ENCODE measurements at places on chromosomes 6 and 20. TPM values are rescaled to one million over a fixed set of nuclear protein-coding genes. Genes with fewer than 3 reads are reported as not detected.

The HM13 gene
- 91.1 TPM for total RNA-seq

The IPCEF1 gene
- total RNA-seq = 0.32 TPM

The IL17A gene
- not detected for total RNA-seq

The OPRM1 gene
- not detected for total RNA-seq

The RNF217 gene
- total RNA-seq = 25.5 TPM

The STAU1 gene
- 54.4 TPM for total RNA-seq

The PRR18 gene
- not detected for total RNA-seq

The TUBB gene
- 590 TPM for total RNA-seq

The ELOVL2 gene
- total RNA-seq = 1.6 TPM

The OVOL2 gene
- not detected for total RNA-seq

The SLC22A7 gene
- not detected for total RNA-seq

The HDAC2 gene
- total RNA-seq = 59.9 TPM

The ZSCAN16 gene
- total RNA-seq = 3.2 TPM

The IER3 gene
- 187 TPM for total RNA-seq

The HLA-G gene
- not detected for total RNA-seq

DNA sequence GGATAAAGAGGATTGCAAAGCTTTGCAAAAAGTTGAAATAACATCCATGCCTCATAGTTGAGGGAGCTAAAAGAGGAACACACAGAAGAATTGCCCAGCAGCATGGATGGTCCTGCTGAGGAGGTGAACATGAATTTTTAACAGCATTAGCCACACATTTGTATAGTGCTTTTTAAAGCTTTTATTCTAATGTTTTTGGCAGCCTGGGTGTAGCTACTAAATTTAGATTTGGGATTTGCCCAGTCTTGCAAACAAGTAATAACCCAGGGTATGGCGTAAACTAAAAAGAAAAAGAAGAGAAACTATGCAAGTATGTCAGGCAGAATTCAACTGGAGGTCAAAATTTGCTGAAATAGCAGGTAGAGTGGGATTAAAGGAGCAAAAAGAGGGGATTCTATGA, 75.1 kb upstream of the PTPRK start:
- no peak for DNase-seq

DNA sequence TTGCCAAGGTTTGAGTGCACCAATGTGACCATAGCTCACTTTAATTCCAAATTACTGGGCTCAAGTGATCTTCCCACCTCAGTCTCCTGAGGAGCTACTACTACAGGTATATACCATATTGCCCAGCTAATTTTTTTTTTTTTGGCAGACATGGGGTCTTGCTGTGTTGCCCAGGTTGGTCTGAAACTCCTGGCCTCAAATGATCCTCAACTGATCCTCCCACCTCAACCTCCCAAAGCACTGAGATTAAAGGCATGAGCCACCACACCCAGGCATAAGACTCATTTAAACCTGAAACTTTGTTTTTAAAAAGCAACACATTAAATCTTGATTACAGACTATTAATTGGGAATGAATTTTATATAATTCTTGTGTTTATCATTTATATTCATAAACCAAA, 67.7 kb downstream of the ARHGAP18 start:
- DNase-seq = no peak

DNA sequence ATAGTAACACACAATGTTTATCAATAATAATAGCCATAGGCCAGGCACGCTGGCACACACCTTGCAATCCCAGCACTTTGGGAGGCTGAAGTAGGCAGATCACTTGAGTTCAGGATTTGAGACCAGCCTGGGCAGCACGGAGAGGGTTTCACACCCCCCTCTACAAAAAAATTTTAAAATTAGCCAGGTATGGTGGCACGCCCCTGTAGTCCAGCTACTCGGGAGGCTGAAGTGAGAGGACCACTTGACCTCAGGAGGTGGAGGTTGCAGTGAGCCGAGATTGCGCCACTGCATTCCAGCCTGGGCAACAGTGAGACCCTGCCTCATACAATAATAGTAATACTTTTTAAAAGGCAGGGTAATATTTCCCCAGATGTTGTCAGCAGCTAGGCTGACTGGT, 7.9 kb upstream of the MAPRE1 start:
- no peak for DNase-seq

GRCh38 chr6:24549674-24550353, 55.0 kb downstream of the ALDH5A1 start:
- no peak for DNase-seq

DNA sequence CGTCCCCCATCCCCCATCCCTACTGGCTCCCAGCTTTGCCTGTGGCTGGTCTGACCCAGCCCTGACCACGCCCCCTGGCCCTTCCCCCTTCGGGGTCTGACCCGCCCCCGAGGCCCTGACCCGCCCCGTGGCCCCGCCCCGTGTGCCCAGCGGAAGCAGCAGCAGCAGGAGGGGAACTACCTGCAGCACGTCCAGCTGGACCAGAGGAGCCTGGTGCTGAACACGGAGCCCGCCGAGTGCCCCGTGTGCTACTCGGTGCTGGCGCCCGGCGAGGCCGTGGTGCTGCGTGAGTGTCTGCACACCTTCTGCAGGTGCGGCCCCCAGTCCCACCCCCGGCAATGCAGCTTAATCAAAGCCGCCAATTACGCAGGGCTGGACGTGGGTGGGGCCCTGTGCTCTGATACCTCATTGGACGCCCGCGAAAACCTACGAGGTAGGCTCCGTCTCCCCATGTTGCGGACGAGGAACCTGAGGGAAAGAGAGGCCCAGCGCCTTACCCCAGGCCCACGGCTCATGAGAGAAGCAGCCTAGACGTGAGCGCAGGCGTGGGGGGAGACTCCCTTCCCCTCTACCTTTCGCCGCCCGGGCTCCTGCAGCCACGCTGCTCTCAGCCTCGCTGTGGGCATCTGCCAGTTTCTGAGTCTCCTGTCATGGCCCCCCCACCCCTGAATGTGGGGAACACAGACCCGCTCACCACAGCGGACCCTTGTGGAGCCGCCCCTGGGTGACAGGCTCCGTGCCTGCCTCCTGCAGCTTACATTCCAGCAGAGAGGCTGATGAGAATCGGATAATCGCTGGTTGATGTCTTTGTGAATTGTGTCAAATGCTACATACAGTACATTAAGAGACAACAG, 12.8 kb downstream of the RBCK1 start:
- DNase-seq = no peak

GRCh38 chr6:102438171-102438570, 1044.7 kb downstream of the GRIK2 start:
- no peak for DNase-seq

GRCh38 chr6:28606424-28607391, 81.0 kb downstream of the GPX5 start:
- DNase-seq = peak; percentile 37

- no peak for DNase-seq
Observed at GRCh38 chr6:138440758-138441357, 36.8 kb downstream of the HEBP2 start.

- peak; percentile 19 for DNase-seq
Observed at GRCh38 chr6:140731741-140732140, 1357.3 kb upstream of the CITED2 start.

- DNase-seq = no peak
Observed at GRCh38 chr6:91879386-91879995, 1292.6 kb upstream of the MAP3K7 start.

DNA sequence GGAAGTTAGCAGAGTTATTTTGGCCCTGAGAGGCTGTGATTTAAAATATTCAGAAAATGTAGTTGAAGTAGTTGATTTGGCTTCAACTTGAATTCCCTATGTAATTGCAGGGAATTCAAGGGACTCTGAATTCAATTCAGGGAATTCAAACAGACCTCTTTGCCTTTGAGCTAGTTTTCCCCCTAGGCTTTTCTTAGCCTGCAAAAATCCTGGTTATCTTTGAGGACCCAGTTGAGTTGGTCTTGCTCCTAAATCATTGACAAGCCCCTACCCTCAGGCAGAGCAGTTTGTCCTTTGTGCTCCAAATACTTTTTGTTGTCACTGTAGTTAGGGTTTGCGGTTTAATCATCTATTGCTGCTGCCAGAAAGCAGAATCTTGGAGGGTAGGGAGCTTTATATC, 20.4 kb downstream of the GCNT2 start:
- no peak for DNase-seq

DNA sequence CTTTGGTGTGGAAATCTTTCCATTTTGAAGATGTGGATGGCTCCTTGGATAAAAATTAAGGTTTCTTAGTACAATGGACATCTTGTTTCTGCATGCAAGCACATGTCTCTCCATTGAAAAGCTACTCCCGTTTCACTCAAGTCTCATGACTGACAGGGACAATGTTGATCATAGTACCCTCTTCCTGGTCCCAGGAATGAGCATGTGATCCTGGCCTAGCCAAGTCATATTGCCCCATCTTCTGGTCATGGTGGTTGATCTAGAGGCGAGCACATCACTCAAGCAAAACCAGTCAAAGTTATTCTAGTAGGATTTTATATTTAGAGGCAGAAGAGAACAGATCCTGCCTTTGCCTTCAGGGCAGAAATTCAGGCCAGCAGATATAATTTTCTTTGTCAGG, 12.2 kb upstream of the CBLN4 start:
- no peak for DNase-seq

GRCh38 chr6:138291849-138292181, 73.5 kb upstream of the PBOV1 start:
- DNase-seq = no peak

- DNase-seq = no peak
Observed at GRCh38 chr20:57236813-57237584, 29.4 kb downstream of the BMP7 start.

DNA sequence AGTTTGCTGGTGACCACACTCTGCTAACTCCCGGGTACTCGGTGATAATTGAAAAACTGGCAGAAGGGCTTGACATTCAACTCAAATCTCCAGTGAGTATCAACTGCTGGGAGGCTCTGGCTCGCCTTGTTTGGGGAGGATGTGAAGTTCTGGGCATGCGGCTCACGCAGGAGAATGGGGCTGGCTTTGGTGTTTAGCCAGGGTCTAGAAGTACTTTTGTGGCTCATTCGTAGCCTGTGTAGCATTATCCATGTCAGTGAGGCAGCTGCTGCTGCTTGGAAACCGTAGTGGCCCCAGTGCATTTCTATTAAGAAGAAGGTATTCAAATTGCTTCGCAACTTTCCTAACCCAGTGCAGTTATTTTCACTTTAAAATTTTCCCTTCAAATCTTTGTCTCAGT, 52.2 kb downstream of the KDM1B start:
- DNase-seq = no peak

- DNase-seq = no peak
Observed at GRCh38 chr20:32622585-32623468, 37.7 kb upstream of the NOL4L start.

- peak; percentile 30 for DNase-seq
Observed at GRCh38 chr6:110331816-110332215, 26.3 kb downstream of the METTL24 start.

- DNase-seq = peak; percentile 67
Observed at GRCh38 chr6:80338201-80338836, 231.8 kb downstream of the BCKDHB start.

All from fibroblast of villous mesenchyme (primary cell).